ENCODE measurements at places on chromosomes 13 and 19. TPM values are rescaled to one million over a fixed set of nuclear protein-coding genes. Genes with fewer than 3 reads are reported as not detected.
A peak's percentile ranks its signal among the peaks of the same experiment; 100 is the strongest.

DNA sequence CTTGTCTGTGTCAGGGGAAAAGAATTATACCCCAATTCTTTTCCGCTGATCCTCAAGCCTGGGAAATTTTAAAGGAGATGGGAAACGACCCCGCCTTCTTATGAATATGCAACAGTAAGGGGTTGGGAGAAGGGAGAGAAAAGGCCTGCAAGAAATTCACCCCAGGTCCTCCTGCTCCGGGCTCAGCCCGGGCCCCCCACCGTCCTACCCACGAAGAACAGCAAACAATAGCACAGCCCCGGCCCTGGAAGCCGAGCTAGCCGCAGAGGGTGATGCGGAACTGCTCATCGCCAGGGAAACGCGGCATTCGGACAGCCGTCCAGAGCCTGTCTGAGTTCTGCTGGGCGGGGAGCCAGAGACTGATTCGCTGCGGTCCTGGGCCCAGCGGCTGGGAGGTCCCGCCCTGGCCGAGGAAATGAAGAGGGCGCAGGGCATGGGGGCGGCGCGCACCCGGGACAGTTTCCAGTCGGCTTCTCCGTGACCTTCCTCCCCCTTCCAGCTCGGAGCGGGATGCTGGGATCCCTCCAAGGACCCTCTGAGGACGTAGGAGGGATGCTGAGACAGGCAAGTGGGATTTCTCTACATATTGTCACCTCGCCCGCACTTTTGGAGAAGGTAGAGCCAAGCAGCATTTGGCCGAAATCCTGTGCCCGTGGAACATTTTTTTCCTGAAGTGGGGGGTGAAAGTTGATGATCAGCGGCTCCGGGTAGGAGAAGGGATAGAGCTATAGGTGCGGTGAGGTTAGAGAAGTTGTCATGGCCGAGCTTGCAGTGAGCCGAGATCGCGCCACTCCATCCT is 82.3 kb upstream of the C1QTNF9B start:
- DNase-seq = peak; percentile 97

GRCh38 chr19:16836115-16837034 is 7.2 kb downstream of the SIN3B start:
- no peak for DNase-seq

GRCh38 chr19:20453425-20453935 is 112.1 kb downstream of the ZNF737 start:
- DNase-seq = no peak

GRCh38 chr13:98775844-98776598 is 23.5 kb upstream of the SLC15A1 start:
- peak; percentile 97 for DNase-seq

DNA sequence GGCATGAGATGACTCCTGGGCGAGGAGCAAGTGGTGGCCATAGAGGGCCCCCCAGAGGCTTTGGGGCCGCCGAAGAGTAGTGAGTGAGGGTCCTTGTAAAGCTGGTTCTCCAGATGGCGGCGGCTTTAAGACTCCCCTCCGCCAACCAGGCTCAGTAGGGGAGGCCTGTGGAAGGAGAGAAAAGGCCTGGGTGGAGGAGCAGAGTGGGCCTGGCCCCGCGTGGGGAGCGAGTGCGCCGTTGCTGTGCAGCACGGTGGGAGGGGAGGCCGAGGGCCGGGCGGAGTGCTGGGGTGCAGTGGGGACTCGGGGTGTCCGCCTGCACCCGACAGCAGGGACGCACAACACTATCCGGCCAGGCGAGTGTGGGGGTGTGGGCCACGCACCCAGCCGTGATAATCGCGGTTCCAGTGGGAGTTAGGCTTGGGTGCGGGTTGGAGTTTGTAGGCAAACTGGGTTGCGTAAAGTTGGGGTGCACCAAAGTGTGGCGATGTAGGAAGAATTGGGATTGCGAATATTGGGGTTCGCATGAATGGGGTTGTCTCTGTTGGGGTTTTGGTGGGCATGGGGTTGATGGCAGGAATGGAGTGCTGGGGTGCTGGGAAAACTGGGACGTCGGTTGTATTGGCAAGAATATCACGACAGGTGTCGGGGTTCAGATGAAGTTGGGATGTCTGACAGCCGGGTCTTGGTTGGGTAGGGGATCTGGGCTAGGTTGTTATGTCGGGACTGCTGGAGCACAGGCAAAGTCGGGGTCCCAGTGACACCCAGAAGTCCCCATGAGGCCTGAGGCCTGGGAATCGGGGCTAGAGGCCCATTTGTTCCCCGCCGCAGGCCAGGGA is 687 bp upstream of the CIRBP start:
- DNase-seq = no peak

DNA sequence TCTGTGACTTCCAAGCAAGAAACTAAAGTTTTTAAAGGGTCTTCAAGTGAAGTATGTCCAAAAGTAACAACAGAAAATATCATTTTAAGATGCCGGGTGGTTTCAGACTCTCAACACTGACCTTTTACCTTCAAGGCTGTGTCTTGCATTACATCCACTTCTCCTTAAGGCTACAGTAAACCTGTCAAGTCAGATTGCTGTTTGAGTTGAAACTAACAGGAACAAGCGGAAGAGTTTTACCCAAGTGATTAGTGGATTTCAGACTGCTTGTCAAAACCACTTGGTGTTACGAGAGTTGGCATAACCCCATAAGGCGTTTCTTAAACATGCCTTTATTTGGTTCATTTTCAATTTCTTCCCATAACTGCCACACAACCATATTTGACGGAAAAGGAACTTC is 283.1 kb downstream of the DCT start:
- no peak for DNase-seq

- peak; percentile 99 for DNase-seq
Observed at GRCh38 chr19:13850910-13851733, 25.8 kb upstream of the NANOS3 start.

The USHBP1 gene
- not detected for total RNA-seq

Data from osteoblast (primary cell).